ENCODE measurements at places on chromosomes 7 and 10.

DNA sequence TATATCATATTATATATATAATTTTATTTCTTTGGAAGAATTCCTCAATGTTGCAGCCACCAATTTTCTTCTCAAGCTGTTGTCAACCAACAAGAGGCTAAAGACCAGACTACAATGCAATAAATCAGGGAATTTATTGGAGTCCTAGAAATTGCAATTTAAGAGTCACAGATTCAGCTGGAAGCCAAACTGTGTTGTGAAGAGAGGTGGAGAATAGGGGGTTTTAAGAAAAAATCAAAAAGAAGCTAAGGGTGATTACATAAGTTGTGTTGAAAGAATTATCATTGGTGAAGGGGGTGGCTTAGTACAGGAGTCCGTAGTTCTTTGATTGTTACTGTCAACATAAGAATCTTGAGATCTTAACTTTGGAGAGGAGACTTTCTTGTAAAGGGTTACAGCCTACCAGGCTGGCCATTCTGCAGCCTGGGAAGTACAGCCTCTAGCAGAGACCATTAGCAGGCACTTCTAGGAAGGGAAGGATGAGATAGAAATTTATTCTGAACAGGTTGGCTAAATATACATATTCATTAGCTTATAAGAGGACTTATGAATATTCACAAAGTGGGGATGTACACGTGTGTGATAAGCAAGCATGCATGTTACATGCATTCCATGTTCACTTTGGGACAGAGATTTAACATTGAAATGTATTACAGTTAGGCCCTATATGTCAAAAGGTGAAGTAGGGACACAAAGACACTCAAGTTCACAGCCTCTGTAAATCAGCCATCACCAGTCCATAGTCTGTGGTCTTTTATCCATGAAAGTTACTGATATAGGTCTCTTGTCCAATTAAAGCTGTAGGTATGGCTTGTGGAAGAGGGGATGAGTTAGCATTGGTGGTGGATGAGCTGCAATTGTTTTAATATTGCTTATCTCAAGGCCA lies 8.3 kb upstream of the TMEM168 start:
- DNase-seq: no peak

GRCh38 chr10:90192825-90193224 lies 491.4 kb downstream of the KIF20B start:
- no peak for DNase-seq

GRCh38 chr10:130847170-130847569 lies 464.4 kb downstream of the TCERG1L start:
- DNase-seq: no peak

GRCh38 chr7:38328814-38329213 lies 55.4 kb upstream of the TARP start:
- DNase-seq: no peak

DNA sequence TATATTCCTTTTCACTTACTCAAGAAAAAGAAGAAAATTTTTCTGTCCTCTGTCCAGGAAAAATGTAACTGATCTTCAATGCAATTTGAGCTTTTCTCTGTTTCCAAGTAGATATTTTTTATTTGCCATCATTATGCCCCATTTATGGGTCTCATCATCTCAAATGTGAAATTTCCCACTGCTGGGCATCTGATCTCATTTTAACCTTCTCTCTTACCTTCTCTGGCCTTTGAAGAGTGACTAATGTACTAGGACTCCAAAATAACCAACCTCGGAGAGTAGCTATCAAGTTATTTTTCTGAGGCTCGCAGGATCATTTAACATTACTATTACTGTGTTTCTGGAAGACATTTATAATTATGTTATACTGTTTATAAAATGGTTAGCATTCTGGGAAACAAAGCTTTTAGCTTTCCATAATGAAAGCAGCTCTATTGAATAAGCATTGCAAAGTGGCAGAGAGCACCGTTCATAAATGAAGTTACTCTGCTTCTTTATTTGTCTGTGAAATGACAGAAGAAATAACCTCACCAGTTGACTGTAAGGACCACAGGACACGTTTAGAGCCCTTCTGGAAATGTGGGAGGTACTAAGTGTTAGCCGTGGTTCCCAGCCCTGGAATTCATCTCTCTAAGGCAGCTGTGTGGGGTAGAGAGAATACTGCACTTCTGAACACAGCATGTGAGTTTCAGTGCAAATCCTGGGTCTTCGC lies 33.3 kb upstream of the NMT2 start:
- DNase-seq: no peak

DNA sequence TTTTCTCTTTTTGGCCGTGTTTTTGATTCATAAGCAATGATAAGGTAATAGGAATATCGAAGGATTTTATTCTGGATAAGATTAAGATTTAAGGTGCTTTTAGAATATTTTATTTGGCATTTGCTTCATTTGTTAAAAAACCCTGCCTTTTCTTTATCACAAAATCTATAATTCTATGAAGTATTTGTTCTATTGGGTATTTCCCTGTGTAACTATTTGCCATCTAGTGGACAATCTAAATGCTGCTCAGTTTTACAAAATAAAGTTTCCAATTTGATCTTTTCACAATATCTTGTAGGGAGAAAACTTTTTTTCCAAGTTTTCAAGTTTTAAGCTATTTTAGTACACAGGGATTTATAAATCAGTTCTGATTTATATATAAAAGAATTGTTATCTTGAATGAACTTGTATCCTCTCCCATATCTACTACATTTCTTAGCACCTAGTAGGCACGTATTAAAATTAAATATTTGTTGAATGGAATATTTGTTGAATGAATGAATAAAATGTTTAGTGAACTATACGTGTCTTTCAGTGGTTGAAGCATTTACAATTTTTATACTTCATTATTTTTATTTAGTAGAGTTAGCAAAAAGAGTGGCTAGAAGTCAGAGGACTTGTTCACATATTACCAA lies 26.5 kb downstream of the ANKRD7 start:
- DNase-seq: no peak

- no peak for DNase-seq
Measured at GRCh38 chr10:71998119-71998839, 34.1 kb downstream of the CHST3 start.

DNA sequence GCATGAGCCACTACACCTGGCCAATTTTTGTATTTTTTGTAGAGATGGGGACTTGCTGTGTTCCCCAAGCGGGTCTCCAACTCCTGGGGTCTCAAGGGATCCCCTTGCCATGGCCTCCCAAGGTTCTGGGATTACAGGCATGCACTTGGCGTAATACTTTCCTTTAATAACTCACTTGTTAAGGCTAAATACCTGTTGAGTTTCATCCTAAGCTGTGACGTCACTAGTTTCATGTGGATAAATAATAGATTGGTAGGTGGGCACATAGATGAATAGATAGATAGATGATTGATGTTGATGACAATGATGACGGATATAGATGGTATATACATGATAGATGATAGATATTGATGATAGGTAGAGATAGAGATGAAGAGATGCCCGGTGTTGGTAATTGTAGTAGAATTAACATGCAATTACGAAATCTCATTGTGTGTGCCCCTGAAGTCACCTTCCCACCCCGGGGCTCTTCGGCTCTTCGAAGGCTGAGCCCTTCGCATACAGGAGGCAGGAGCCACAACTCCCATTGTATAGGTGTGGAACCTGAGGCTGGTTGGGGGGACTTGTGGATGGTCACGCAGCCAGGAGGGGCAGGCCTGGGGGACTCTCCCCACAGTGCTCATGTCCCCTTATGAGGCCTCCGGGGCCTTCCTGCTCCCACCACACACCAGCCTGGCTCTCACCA lies 2.6 kb downstream of the GRIFIN start:
- no peak for DNase-seq

DNA sequence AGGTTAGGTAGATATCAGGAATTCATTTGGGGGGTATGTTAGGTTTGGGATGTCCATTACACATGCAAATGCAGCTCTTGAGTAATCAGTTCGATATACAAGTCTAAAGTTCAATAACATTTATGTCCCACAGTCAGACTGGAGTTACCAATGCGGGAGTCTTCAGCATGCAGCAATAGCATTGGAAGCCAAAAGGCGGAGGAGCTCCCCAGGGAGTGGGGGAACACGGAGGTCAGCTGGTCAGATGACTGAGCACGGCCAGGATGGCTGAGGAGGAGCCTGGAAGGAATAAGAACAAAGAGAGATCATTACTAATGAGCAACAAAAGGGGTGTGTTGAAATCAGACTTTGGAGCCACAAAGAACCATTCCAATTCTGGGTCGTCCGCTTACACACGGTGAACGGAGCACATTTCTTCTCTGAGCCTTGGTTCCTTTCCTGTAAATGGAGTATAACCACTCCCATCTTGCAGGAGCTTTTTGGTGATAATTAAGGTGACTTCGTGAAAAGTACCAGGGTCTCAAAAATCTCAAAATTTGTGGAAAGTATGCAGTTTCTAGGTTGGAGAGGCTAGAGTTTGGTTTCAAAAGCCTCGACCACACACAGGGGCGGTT lies 478 bp upstream of the ZNF22 start:
- no peak for DNase-seq

- no peak for DNase-seq
Measured at GRCh38 chr10:53396876-53397275, 624.3 kb upstream of the MBL2 start.

DNA sequence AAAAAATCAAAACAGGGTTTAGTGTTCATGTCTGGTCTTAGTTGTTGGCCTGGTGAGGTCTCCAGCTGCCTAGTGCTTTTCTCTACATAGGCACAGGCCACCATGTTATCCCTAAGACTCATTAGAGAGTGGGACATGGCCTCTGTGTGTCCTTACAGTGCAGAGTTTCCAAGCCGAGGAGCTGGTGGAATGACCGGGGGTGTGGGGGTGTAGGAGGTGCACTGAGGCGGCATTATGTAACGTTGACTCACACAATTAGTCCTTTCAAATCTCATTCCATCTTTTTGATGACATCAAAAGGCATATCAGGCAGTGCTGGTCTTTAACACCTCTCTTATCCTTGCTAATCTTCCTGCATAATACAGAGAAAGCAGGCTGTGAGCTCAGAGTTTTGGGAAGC lies 71.3 kb downstream of the MTPN start:
- DNase-seq: peak; percentile 33

GRCh38 chr7:141097430-141097829 lies 23.6 kb downstream of the TMEM178B start:
- no peak for DNase-seq

- no peak for DNase-seq
Measured at GRCh38 chr10:122122493-122122892, 133.5 kb downstream of the TACC2 start.

DNA sequence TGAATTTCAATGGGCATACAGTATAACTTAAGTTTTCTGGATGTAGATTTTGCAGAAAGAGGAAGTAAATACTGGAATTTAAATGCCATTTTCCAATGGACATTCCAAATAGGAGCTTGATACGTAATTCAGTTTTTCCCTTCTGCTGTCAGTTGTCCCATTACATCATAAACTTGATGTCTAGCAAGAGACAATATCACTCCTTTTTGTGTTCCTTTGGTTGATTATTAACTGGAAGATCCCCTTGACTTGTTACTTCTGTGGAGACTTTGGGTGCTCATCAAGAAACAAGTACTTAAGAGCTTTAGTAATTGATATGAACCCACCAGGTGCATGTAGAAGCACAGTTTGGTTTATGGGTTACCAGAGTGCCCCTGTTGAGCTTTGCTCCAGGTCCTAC lies 116.1 kb downstream of the ST7 start:
- no peak for DNase-seq

GRCh38 chr7:75993689-75994387 lies 557 bp downstream of the TMEM120A start:
- DNase-seq: peak; percentile 51

DNA sequence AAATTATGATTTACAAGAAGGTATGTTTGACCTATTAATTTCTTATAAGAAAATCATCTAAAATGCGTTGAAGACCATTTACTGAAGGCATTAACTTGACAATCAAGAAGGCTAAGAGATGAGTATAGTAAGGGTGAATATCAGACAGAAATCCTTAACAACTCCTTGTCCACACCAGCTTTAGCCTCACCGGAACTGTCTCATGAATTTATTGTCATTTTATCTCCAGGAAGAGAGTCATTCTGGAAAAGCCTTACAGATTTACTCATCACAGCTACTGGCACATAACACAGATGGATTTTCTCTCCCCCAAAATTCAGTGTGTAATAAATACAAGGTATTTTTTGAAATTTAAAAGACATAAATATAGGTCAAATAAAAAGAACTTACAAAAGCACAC lies 129.4 kb upstream of the LSM8 start:
- no peak for DNase-seq

GRCh38 chr7:157337316-157338149 lies 729 bp downstream of the DNAJB6 start:
- peak; percentile 34 for DNase-seq

- no peak for DNase-seq
Measured at GRCh38 chr10:48550071-48550691, 54.7 kb downstream of the ARHGAP22 start.

DNA sequence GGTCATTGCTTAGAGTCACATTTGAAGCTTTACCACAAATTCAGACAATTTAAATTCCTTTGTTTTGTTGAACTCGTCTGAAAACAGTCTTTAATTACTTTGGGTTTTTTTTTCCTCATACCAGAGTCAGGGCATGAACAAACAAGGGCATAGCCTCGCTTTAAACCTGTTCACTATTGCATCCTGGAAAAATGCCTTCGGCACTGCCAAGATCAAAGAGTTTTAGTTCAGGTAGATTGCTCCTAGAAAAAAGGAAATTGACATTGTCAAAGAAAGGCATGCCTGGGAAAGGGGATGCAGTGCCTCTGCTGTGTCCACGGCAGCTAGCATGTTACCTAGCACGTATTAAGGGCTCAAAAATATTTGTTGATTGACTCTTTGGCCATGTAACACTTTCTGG lies 235.1 kb downstream of the ARHGAP21 start:
- no peak for DNase-seq

GRCh38 chr10:19654576-19654975 lies 161.7 kb upstream of the PLXDC2 start:
- DNase-seq: no peak

DNA sequence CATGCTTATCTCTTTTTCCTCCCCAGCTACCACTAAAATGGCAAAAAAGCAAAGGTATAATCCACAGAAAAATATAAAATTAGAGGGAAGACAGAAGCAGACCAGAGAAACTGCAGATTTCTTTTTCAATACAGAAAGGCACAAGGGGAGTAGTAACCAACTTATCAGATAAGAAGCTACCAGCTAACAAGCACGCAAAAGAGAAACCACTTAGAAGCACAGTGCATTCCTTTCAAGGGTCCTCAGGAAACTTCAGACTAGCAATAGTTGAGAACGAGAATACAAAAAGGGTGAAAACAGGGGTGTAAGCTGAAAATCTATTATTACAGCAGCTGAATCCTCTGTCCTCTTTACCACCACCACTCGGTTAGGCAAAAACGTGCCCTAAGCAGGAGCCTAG lies 9.9 kb upstream of the OR2A5 start:
- DNase-seq: no peak

- no peak for DNase-seq
Measured at GRCh38 chr10:4865945-4866661, 40.1 kb downstream of the AKR1E2 start.
